Mesothelial cell of epicardium (in vitro differentiated cells): ENCODE measurements at places on chromosomes 1 and 21. TPM values are rescaled to one million over a fixed set of nuclear protein-coding genes. Genes with fewer than 3 reads are reported as not detected.
A peak's percentile ranks its signal among the peaks of the same experiment; 100 is the strongest.

GRCh38 chr1:221018414-221018813 lies 139.2 kb downstream of the HLX start:
- no peak for DNase-seq

DNA sequence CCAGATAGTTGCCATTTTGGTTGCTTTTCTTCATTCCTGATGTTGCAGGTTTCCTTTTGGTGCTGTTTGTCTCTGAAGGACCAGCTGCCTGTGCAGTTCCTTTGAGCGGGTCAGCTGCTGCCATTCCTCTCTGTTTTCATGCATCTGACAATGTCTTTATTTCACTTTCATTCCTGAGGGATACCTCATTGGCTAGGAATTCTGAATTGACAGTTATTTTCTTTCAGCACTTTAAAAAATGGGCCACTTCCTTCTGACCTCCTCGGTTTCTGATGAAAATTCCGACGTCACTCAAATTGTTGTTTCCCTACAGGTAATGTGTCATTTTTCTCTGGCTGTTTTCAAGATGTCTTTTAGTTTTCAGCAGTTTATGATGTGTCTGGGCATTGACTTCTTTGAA lies 24.8 kb downstream of the CCSAP start:
- DNase-seq = no peak

- DNase-seq = peak; percentile 88
Observed at GRCh38 chr1:151510957-151511635, at the start of gene CGN. Gene CGN (plus strand): TSS chr1:151511387. CDS start chr1:151518520, 7,133 bp downstream.

DNA sequence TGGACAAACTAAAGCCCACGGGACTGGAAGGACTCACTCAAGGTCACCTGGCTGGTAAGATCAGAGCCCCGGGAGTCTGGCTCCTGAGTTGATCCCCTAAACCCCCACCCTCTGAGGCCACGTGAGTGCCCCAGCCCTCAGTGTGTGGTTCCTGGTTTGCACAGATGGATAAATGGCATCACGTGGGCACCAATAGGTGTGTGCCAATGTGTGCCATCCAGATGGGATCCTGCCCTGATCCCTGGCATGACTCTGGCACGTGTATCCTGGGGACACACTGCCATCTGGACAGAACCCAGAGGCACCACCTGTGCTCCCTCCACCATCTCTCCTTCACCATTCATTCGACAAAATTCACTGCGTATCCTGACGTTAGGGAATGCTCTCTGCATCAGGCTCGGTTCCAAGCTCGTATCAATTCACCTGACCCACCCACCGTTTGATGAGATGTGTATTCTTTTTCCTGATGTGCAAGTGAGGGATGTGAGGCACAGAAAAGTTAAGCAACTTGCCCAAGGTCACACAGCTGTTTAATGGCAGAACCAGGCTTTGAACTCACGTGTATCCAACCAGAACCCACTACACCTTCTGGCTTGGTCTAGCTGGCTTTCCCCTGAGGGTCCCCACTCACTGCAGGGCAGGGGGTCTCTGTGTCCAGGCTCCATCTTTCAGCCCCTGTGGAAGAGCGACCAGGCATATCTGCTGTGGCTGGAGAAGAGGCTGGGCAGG lies 49.8 kb upstream of the PAX7 start:
- DNase-seq = no peak

SMPDL3B gene
- total RNA-seq = 7.4 to 8.8 TPM (median 8.4 TPM) in 3 replicates

ACKR1 gene
- 0.34 to 0.53 TPM (median 0.38 TPM) in 3 replicates for total RNA-seq
